ENCODE measurements at places on chromosomes 2 and 18.

- DNase-seq = no peak
Observed at GRCh38 chr2:168480356-168480755, 24.3 kb downstream of the CERS6 start.

GRCh38 chr18:75317703-75318102 is 107.1 kb downstream of the TSHZ1 start:
- DNase-seq = no peak

DNA sequence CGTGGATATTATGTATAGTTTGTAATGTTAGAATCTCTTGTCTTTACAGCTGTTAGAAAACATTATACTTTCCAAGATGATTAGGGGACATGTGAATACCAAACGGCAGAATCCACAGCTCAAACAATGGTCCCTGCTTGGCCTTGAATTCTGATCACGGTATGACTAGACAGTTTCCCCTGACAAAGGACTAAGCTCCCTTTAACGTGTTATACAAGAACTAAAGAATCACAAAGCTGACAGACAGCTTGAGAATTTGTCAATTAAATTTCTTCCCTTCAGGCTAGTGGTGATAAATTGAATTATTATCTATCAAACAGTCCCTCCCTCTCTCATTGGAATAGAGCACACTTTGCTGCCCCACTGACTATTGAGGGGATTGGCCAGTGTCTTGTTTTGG is 359.2 kb upstream of the ID2 start:
- no peak for DNase-seq

DNA sequence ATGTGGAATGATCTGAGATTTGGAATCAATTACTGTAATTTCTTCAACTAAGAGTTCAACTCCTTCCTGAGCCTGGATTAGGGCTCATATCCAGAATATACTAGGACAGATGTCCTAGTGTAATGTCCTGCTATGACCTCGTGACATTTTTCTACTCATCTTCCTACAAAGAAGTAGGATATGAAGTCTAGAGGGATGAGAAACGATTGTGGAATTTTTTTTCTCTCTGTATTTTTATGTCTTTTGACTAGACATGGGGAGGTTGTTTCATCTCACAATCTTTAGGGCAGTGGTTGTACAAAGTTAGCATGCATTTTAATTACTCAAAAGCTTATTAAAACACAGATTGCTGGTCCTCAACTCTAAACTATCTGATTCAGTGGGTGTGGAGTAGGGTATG is 203.0 kb downstream of the PARD3B start:
- no peak for DNase-seq

GRCh38 chr2:22281033-22281432 is 1103.9 kb upstream of the KLHL29 start:
- no peak for DNase-seq

GRCh38 chr18:65768120-65768778 is 17.4 kb downstream of the CDH7 start:
- DNase-seq = no peak

- no peak for DNase-seq
Observed at GRCh38 chr2:17857021-17857420, 21.4 kb upstream of the KCNS3 start.

Data from hematopoietic multipotent progenitor cell treated with erythropoietin and hydrocortisone succinate and interleukin-3 and kit ligand, for 15 days (in vitro differentiated cells).